ENCODE measurements at places on chromosomes 2 and 18.

GRCh38 chr2:214730800-214731407 is 78.6 kb downstream of the BARD1 start:
- no peak for DNase-seq

GRCh38 chr2:108986916-108987510 is 2.0 kb downstream of the EDAR start:
- DNase-seq: no peak

- DNase-seq: no peak
Measured at GRCh38 chr2:20994130-20994529, 49.7 kb downstream of the APOB start.

DNA sequence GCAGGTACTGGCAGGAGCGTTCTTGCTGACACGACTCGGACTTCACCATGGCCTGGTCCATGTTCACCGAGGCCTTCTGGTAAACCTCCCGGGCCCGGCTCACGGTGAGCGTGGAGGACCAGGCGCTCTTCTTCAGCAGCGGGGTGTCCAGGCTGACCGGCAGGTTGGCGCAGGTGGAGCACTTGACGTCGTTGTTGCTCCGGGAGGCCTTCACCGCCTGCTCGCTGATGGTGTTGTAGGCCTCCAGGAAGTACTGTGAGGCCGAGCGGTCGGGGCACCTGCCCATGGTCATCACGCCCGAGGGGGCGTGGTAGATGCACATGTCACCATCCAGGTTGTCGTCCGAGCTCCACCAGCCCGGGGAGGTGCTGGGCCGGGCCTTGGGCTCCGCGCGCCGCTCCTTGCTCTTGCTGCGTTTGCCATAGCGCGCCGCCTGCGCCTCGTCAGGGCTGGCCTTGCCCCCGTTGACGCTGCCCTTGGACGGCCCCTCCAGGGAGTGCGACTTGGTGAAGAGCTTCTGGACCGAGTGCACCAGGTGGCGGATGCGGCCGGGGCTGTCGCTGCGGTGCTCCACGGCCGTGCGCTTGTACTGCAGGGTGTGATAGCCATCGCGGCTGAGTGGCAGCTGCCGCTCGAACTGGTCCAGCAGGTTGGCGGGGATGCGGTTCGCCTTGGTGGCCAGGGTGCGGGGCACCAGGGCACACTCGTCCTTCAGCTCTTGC is 429.3 kb downstream of the TGIF1 start:
- DNase-seq: no peak

DNA sequence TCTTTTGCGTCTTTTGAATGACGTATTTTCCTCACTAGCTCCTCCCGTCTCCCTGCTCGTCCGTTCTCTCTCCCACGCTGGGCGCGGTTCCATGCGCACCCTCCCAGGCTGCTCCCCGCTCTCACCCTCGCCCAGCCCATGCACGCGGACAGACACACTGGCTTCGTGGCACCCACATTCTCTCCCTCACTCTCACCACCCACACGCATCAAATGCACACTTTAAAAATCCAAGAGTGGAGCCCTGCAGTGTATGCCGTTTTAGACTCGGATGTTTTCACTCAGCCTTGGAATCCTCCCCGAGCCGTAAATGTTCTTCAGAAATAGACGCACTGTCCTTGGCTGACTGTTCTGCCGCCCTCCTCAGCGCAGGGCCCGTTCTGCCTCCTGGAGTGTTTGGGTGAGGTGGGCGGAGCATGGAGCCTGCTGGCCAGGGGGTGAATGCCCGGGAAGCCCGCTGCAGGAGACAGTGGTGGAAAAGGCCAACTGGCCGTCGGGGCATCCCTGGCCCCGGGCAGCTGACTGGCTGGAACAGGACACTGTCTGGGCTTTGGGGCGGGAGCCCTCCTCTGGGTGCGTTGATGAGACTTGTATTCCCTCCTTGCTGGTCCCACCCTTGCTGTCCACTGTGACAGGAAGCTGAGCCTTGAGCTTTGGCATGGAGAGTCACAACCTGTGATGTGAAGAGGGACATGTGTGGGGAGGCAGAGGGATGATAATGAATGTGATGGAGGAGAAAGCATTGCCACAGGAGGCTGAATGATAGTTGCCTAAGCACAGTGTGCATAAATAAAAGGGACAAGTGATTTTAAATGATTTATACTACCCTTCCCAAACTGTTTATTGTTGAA is 35.4 kb upstream of the LYPD6B start:
- DNase-seq: no peak

- no peak for DNase-seq
Measured at GRCh38 chr18:53458268-53458667, 766.2 kb downstream of the MBD2 start.

DNA sequence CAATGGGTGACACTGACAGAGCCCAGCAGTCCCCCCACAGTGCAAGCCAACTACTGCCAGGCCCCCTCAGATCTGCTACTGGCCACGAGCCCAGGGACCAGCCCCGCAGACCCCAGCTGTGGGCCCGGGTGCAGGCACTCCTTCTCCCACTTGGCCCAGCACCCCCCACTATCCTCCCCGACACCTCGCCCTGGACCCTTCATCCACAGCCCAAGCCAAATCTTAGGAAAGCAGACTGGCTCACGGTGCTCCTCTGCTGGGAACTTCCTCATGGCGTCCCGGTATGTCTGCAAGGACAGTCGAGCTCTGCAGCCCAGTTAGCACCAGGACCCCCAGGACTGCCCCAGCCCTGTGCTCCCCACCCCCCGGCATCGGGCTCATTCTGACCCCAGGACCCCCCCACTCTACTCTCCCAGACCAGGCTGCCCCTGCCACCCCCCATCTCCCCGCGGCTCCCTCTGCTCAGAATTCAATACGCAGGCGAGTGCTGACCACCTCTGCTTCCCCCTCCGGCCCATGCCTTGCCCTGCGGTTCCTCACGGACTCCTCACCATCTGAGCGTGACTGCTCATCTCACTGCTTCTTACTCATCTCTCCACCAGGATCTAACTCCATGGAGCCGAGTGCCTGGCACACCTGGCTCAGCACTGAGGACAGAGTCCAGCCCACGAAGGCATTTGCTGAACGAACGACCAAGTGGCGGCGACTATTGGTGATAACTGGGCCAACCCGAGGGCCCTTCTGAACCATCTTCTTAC is 85.7 kb downstream of the PXDN start:
- DNase-seq: no peak

DNA sequence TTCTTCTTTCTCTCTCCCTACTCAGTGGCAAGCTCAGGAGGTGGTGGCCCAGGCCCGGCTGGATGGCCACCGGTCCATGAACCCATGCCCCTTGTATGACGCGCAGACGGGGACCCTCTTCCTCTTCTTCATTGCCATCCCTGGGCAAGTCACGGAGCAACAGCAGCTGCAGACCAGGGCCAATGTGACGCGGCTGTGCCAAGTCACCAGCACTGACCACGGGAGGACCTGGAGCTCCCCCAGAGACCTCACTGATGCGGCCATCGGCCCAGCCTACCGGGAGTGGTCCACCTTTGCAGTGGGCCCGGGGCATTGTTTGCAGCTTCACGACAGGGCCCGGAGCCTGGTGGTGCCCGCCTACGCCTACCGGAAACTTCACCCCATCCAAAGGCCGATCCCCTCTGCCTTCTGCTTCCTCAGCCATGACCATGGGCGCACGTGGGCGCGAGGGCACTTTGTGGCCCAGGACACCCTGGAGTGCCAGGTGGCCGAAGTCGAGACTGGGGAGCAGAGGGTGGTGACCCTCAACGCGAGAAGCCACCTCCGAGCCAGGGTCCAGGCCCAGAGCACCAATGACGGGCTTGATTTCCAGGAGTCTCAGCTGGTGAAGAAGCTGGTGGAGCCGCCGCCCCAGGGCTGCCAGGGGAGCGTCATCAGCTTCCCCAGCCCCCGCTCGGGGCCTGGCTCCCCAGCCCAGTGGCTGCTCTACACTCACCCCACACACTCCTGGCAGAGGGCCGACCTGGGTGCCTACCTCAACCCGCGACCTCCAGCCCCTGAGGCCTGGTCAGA is 1.8 kb downstream of the NEU2 start:
- DNase-seq: no peak

DNA sequence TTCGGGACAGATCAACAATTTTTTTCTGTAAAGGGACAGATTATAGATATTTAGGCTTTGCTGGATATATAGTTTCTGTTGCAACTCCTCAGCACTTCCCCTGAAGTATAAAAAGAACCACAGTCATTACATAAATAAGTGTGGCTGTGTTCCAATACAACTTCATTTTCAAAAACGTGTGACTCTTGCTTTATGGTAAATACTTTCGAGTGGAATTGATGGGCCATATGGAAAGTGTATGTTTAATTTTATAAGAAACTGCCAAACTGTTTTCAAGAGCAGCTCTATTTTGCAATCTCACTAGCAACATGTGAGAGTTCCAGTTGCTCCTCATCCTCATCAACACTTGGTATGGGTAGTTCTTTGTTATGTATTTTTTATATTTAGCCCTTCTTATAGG is 370.9 kb downstream of the PLCL1 start:
- no peak for DNase-seq

GRCh38 chr2:10160203-10160955 is 37.8 kb downstream of the RRM2 start:
- DNase-seq: no peak

GRCh38 chr2:235343869-235344268 is 150.0 kb upstream of the AGAP1 start:
- DNase-seq: no peak

- peak; percentile 39 for DNase-seq
Measured at GRCh38 chr2:135744760-135745314, 3.2 kb downstream of the UBXN4 start.

GRCh38 chr18:35491700-35492077 is 6.1 kb downstream of the INO80C start:
- peak; percentile 43 for DNase-seq

DNA sequence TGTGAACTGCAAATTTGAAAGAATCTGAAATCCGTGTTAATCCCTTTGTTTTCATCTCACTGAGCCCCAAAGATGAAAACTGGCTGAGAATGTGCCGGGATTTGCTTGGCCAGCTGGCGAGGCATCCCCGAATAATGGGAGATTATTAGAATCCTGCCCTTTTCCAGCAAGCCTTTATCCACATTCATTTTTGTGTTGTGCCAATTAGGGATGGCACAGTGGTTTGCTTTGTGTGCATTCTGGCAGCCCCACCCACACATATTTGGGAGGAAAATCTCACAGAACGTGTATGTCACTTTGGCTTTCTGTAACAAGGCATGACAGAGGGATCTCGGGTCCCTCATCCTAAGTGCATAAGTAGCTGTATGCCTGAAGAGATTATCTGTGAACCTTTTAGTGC is 405.8 kb upstream of the FAM98A start:
- no peak for DNase-seq

GRCh38 chr18:24456549-24456948 is 3.9 kb upstream of the HRH4 start:
- DNase-seq: no peak

DNA sequence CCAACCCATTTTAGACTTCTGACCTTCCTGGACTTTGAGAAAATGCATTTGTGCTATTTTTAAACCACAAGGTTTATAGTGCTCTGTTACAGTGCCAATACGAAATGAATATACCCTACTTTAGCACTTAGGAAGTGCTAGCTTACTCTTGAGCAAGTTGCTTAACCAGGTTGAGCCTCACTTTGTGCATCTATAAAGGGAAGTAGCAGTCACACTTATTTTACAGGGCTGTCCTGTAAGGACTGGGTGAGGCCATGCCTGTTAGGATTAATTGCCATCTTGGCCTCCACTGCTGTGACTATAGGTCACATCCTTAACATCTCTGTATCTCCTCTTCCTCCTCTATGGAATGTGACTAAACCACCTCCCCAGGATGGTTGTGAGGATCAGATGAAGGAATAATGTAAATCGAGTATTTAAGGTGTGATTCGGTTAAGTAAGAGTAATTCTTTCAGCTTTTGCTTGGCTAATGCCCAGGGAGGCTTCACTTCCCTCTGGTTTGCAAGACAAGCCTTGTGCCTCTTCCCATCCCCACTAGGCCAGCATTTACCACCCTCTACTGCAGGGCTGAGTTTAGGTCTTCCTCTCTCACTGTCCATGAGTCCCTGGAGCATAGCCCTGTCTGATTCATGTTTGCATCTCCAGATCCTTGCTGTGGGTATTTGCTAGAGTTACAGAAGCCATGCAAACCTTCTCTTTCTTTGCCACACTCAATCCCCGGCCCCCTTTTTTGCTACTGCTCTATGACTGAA is 341.2 kb downstream of the ZNF521 start:
- no peak for DNase-seq

GRCh38 chr2:120736202-120736623 is 545 bp downstream of the GLI2 start:
- DNase-seq: no peak

GRCh38 chr2:202147775-202148174 is 74.7 kb downstream of the KIAA2012 start:
- no peak for DNase-seq

DNA sequence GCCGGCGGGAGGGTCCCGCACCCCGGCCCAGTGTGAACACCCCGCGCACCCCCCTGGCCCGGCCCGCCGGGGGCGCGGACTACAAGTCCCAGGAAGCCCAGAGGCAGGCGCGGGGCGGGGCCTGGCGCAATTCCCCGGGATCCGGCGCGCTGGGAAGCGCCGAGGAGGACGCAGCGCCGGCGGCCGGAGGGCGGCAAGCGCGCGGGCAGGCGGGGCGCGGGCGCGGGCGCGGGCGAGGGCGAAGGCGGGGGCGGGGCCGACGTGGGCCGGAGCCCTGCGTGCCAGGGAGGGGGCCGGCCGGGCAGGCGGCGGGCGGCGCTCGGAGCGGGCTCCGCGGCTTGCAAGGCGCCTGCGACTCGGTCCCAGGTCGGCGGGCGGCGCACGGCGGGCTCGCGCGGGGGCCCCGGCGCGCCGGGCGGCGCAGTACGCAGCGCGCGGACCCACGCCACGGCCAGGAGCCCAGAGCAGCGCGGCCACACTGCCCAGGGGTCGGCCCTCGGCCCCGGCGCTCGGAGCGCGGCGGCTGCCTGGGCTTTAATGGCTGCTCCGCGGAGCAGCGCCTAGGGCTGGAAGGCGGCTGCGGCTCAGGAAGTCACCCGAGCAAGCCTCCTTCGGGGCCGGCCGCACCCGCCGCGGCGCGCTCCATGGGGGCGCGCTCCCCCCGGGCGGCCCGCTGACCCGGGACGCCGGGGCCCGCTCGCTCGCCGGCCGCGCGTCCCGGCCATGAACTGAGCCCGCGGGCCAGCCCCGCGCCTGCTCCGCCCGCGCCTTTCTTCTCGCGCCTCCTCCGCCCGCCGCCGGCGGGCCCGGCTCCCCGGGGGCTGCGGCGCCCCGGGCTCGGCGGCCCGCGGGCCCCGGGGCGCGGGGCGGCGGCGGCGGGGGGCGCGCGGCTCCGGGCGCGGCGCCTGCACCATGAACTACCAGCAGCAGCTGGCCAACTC is at the start of gene AGAP1:
TSS of gene AGAP1 (plus strand) at position 269 of the 941 bp plus-strand sequence.
- peak; percentile 50 for DNase-seq

- DNase-seq: no peak
Measured at GRCh38 chr2:197960786-197961185, 156.4 kb downstream of the PLCL1 start.

- DNase-seq: no peak
Measured at GRCh38 chr2:54457323-54458023, 1.3 kb downstream of the SPTBN1 start.

GRCh38 chr18:46246101-46246500 is 141.9 kb downstream of the HAUS1 start:
- no peak for DNase-seq

DNA sequence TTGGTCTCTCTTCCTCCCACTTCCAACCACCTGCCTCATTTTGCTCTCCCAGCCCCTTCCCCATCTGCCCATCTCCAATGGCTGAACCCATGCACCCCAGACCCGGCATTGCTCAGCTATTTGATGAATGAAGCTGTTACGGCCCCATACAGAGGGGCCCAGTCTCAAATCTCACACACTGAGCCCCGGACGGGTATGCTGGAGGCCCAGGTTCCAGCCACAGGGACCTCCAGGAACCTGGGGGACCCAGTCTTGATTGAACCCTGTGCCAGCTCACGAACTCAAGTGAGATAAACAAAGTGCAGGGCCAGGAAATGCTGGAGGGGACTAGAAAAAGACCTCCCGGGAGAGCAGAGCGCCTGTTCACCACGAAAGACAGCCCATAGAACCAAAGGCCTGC is 63.4 kb upstream of the TEX51 start:
- DNase-seq: no peak
